ENCODE measurements at places on chromosomes 6 and 20. TPM values are rescaled to one million over a fixed set of nuclear protein-coding genes. Genes with fewer than 3 reads are reported as not detected.

- no peak for DNase-seq
Measured at GRCh38 chr6:135506270-135506997, 8.9 kb upstream of the AHI1 start.

Gene OPN5
- total RNA-seq: not detected

Gene C6orf136
- total RNA-seq: 11.2 TPM

- no peak for DNase-seq
Measured at GRCh38 chr6:145290122-145290521, 445.2 kb downstream of the EPM2A start.

Gene KCNS1
- total RNA-seq: 0.56 TPM

Gene OOEP
- total RNA-seq: not detected

Gene NCOA3
- 41.5 TPM for total RNA-seq

Gene FAM217A
- not detected for total RNA-seq

DNA sequence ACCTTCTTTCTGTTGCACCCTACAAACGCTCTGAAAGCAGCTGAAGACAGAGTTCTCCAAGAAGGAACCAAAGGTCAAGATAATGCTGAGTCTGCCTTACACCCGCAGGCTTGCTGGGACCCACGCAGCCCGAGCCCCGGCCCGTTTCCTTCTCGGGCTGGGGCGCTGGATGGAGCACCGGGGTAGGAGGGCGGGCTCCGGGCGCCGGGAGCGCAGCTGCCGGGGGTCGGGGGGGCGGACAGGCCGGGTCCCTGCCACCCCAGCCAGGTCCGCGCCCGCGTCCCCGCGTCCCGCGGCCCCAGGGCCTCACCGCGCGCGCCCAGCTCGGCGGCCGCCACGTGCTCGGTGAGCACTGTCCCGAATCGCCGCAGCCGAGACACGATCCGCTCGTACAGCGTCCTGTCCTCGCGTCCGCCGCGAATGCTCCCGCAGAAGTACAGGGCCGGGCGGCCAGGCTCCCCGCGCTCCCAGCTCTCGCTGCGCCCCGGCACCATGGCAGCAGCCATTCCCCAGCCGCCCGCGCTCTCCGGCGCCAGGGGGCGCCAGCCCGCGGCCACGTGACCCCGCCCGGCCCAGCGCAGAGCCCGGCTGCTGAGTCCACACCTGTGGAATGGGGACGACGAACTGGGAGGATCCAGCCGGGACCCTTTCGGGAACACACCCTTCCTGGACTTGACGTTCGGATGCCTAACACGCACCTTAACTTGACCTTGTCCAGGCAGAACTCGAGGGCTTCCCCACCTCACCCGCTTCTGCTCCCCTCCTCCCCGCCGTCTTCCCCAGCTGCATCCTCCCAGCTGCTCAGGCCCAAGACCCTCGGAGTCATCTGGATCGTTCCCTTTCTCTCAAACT is at the start of gene DNPH1:
Gene DNPH1, minus strand, starts transcription at position 531 of the 852 bp plus-strand sequence. Its CDS starts 25 bp downstream, at position 506.
- DNase-seq: peak; percentile 46

DNA sequence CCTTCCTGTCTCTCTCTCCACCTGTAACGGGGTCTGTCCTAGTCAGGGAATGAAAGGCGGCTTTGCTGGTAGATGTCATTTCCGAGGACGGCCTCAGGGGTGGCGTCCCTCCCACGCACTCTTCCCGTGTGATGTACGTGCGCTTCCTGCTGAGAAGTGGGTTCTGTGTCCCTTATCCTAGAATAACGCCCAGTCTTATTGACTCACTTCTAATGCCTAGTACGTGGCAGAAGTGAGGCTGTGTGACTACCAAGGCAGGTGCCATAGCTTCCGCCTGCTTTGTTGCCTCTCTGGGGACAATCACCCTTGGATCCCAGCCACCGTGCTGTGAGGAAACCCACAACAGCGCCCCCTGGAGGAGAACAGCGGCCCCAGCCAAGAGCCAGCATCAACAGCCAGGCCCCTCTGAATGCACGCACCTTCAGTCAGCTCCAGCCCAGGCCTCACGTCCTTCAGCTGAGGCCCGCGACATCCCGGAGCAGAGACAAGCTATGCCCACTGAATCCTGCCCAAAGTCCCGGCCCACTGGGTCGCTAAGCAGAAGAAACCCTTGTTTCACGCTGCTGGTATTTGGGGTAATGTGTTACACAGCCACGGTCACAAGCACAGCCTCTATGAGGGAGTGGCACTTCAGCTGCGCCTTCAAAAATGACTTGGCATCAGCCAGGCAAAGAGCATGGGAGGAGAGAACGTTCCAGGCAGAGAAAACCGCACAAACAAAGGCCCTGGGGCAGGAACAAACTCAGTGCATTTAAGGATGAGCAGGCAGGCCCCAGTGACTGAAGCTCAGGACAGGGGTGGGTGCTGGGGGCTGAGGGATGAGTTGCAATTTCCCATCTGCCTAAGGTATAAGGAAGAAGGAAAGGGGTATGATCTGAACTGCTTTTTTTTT is 224.2 kb downstream of the NFATC2 start:
- peak; percentile 29 for DNase-seq

- no peak for DNase-seq
Measured at GRCh38 chr20:43271980-43272379, 82.3 kb upstream of the PTPRT start.

GRCh38 chr6:34510299-34510698 is 44.4 kb downstream of the PACSIN1 start:
- no peak for DNase-seq
